ENCODE measurements at places on chromosomes 2 and 18.

GRCh38 chr2:168901003-168901402, at the start of gene G6PC2:
G6PC2 (plus strand) TSS chr2:168901291; CDS start chr2:168901332, 41 bp downstream.
- no peak for DNase-seq

DNA sequence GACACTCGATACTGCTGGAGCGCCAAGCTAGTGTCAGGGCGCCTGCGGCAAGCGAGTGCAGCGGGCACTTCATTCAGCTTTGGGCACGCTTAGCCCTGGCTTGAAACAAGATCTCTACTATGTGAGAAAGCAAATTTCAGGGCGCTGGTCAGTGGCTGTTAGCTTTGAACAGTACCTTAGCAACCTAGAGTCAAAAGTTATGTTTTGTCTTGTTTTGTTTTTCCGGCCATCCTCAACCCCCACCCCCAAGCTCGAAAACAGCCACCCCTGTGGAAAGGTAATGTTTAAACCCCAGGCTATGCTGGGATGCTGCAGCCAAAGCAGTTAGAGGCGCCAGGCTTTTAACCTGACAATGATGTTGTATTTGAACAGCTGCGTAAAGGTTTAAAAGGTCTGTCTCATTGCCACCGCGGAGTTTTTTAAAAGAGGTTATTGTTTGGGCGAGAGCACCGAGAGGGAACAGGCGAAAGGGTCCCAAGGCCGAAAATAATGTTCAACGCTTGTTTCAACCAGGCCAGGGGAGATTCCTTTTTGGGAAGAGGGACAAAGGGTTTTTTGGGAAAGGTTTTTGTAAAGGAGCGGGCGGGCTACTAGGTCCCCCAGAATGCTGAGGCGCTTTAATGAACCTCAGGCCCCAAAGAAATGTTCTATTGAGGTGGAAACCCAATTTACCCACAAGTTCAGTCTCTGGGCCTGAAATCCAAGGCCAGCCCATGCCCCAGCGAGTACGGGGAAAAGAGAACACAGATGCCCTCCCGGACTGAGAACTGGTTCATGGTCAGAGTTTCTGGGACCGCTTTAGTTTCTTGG, 2.3 kb upstream of the HOXD10 start:
- no peak for DNase-seq

- no peak for DNase-seq
Observed at GRCh38 chr2:126880817-126881216, 17.9 kb upstream of the TEX51 start.

DNA sequence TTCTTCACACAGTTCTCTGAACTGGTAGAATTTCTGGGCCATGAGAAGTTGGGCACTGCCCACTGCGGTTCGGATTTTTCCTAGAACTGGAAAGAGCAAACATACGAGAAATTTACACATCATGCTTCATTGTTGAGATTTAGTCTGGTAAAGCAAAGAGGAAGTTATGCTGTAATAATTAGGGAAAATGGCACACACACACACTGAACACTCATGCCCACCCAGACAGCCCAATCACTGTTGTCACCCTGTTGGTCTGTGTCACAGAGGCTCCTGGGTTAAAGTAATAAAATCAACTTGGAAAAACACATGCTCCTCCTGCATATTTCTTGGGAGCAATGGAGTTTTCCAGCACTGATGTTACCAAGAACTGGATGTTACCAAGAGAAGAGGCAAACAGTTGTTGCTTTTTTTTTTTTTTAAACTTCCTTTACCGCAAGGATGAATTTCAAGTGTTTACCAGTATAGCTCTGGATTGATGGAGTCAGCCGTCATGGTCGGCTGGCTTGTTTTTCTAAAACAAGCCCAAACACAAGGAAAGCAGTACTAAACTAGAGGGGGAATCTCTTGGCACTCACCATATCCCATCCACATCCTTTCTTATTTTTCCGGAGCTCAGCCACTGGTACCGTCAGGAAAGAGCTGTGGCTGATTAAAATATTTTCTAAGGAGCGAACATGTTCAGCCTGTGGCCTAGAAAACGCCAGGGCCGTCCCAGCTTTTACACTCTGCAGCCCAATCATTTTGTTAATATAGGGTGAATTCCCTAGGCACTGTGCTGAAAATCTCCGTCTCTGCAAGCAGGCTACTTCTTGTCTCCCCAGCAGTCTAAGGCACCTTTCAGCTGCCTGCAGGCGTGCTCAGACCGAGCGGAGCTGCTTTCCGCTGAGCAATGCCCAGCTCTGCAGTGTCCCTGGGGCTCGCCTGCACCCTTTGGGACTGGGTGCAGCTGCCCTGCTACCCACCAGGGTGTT, 58.9 kb downstream of the TGIF1 start:
- DNase-seq: no peak

DNA sequence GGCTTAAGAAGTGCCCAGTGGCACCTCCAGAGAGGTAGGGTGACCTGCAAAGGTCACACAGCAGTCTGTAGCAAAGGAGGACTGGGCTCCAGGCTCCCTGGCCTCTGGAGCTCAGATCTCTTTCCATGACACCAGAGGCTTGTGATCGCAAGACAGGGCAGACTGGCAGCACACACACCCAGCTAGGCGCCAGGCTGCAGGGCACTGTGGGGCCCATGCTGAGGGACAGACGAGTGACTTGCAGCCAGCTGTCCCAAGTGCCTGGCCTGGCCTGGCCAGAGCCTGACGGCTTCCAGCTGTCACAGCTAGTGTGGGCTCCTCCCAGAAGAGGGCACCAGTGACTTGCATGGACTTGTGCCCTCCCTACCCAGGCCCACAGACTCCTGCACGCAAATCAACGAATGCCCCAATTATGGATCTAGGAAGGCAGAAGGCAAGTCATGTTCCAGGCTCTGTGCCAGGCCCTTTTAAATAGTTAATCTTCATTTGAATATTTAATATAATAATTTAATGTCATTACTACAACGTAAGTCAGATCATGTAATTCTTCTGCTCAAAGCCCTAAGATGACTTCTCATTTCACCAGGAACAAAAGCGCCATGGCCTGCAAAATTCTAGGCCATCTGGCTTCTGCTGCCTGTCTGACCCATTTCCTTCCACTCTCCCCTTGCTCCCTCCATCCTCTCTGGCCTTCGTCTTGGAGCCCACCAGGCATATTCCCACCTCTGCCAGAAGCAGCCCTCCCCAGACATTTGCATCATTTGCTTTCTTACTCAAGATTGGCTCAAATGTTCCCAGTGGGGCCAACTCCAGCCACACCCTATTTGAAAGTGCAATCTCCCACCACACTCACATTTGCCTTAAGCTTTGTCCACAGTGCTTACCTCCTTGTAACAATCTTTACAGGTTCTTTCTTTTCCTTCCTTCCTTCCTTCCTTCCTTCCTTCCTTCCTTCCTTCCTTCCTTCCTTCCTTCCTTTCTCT, 3.7 kb upstream of the SPEG start:
- no peak for DNase-seq

GRCh38 chr2:57126410-57126809, 920.2 kb upstream of the VRK2 start:
- DNase-seq: no peak

GRCh38 chr2:100033976-100034375, 108.4 kb downstream of the AFF3 start:
- no peak for DNase-seq

- no peak for DNase-seq
Observed at GRCh38 chr18:29028560-29028959, 851.6 kb upstream of the CDH2 start.

GRCh38 chr18:57595347-57595746, 8.8 kb upstream of the FECH start:
- DNase-seq: no peak

GRCh38 chr2:17791121-17791816, 25.0 kb upstream of the MSGN1 start:
- no peak for DNase-seq

GRCh38 chr2:44550561-44550960, 188.8 kb downstream of the CAMKMT start:
- no peak for DNase-seq

DNA sequence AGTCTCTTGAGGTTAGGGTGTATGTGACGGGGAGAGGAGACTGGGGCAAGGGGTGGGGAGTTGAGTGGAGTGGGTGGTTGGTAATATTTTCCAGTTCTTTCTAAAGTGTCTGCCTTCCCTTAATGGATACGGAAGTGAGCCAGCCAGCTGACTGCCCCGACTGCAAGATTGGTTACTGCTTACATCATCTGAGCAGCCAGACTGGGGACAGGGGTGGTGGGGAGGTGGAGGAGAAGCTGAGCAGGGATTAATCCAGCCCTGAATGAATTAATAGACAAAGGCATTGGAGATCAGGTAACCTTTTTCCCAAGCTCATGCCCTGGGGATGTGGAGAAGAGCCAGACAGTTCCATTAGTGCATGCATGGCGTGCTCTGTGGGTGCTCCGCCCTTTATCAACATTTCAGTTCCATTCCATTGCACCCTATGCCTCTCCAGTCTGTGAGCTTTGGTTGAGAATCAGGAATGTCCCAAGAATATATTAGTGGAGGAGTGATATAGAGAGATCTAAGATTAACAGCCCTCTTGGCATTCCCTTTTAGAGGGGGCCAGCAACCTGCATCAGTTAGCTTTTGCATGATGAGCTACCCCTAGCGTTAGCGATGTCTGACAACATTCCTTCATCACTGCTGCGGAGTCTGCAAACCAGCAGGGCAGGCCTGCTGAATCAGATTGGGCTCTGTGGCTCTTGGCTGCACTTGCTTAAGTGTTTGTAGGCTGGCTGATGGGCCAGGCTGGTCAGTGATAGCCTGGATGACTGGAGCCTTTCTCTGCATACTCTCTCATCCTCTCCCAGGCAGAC, 67.4 kb downstream of the TNP1 start:
- no peak for DNase-seq

GRCh38 chr2:178251151-178251955, 57.0 kb downstream of the OSBPL6 start:
- no peak for DNase-seq

GRCh38 chr2:16038621-16039020, 98.3 kb downstream of the MYCN start:
- DNase-seq: no peak

DNA sequence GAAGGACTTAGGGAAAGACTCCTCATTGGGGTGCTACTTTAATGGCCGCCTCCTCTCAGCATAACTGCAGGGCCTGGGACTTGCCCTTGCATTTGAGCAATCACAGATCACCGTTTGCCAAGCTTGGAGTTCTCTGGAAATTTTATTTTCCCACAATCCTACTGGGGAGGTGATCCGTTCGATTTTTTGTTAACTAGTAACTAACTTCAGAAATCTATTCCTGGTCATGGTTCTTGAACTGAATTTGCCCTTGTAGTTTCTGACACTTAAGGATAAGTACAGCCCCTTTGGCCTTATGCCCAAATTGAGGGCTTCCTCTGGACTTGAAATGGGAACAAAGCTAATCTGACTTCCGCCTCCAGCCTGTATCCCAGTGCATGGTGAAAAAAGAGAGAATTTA, 60.5 kb upstream of the ST3GAL5 start:
- no peak for DNase-seq
